ENCODE measurements at places on chromosomes 4 and X. TPM values are rescaled to one million over a fixed set of nuclear protein-coding genes. Genes with fewer than 3 reads are reported as not detected.

GRCh38 chrX:151009582-151009981 lies 26.4 kb downstream of the HMGB3 start:
- no peak for DNase-seq

- DNase-seq, result peak; percentile 70
Observed at GRCh38 chr4:185357211-185357610, 38.5 kb downstream of the LRP2BP start.

The MAOB gene
- 0.35 TPM for polyA plus RNA-seq

DNA sequence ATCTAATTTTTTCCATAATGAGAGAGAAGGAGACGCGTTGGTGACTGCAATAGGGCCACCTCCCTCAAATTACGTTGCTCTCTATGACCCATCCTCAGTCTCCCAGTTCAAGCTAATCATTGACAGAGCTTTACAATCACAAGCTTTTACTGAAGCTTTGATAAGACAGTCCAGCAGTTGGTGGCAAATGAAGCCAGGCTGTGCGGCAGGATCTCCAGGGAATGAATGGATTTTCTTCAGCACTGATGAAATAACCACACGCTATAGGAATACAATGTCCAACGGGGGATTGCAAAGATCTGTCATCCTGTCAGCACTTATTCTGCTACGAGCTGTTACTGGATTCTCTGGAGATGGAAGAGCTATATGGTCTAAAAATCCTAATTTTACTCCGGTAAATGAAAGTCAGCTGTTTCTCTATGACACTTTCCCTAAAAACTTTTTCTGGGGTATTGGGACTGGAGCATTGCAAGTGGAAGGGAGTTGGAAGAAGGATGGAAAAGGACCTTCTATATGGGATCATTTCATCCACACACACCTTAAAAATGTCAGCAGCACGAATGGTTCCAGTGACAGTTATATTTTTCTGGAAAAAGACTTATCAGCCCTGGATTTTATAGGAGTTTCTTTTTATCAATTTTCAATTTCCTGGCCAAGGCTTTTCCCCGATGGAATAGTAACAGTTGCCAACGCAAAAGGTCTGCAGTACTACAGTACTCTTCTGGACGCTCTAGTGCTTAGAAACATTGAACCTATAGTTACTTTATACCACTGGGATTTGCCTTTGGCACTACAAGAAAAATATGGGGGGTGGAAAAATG lies at the start of gene KLB:
TSS of gene KLB (plus strand) at position 168 of the 821 bp plus-strand sequence. CDS start at position 188, 20 bp downstream.
- DNase-seq, result peak; percentile 11

DNA sequence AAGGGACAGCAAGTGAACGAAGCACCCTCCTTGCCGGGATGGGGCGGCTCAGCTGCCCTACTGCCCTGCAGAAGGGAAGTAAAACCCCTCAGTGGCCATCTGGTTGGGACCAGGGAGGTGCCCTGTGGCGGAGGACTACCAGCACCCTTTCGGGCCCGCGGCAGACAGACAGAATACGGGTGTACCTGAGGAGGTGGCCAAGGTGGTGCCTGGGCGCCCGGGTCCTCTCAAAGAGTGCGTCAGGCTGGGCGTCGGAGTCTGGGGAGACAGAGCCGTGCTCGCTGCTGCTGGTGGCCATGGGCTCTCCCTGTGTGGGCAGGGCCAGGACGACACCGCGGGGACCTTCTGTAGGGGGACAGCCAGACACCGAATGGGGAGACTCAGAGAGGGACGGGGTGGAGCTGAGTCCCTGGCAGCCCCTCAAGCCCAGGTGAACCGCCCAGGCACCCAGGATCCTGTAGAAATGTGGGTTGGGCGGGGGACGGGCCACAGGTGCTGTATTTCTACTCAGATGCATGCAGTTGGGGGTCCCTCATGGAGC lies 29.7 kb downstream of the PDHA1 start:
- no peak for DNase-seq

GRCh38 chr4:128385683-128386304 lies 98.2 kb upstream of the PGRMC2 start:
- no peak for DNase-seq

DNA sequence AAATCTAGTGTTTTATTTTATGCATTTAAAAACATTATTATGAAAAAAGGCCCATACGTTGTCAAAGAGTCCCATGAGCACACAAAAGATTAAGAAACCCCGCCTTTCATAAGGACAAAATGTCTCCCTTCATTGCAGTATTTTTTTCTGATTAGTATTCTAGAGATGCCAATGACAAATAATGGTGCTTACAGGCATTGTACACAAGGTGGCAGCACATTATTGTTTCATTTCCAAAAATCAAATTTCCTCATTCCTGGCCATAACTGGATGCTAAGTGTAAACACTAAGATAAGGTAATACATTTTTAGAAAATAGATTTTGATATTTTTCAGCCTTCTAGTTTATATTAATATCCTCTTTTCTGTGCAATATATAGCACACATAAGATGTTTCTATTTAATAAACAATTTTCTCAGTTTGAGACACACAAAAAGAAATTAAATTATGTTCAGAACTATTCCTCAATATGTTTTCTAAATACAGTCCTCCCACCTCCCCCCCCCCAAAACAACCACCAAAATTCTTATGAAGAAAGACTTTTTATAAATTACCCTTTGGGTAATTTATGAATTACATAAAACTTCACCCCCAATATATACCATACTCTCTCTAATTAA lies 47.7 kb downstream of the TIGD2 start:
- DNase-seq, result peak; percentile 29

GRCh38 chrX:66914080-66914479 lies 275.2 kb upstream of the EDA2R start:
- peak; percentile 11 for DNase-seq

DNA sequence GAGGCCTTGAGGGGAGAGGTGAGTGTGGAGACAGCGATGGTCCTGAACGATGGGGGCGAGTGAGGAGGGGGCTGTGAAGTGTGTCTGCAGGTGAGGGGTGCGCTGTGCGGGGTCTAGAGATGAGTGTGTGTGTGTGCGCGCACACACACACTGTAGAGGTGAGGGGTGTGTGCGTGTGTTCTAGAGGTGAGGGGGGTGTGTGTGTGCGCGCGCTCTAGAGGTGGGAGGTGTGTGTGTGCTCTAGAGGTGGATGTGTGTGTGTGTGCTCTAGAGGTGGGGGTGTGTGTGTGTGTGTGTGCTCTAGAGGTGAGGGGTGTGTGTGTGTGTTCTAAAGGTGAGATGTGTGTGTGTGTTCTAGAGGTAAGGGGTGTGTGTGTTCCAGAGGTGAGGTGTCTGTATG lies 574 bp downstream of the BST1 start:
- no peak for DNase-seq

- DNase-seq, result no peak
Observed at GRCh38 chrX:43949669-43950068, 23.5 kb downstream of the NDP start.

GRCh38 chr4:99816545-99817308 lies at the start of gene DAPP1:
Gene DAPP1 (plus strand): TSS chr4:99816827. CDS start chr4:99816914, 87 bp downstream.
- peak; percentile 10 for DNase-seq

DNA sequence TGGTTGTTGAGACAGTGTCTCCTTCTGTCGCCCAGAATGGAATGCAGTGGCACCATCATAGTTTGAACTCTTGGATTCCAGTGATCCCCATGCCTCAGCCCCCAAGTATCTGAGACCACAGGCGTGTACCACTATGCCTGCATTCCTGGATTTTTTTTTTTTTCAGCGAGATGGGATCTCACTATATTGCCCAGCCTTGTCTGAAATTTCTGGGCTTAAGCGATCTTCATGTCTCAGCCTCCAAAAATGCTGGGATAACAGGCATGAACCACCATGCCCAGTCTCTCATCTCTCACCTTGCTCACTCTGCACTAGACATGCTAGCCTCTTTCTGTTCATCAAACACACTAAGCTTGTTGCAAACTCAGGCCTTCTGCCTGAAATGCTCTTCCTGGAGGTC lies 104.1 kb downstream of the UBE2K start:
- DNase-seq, result no peak

GRCh38 chr4:113106108-113106507 lies 56.7 kb downstream of the ANK2 start:
- peak; percentile 63 for DNase-seq

DNA sequence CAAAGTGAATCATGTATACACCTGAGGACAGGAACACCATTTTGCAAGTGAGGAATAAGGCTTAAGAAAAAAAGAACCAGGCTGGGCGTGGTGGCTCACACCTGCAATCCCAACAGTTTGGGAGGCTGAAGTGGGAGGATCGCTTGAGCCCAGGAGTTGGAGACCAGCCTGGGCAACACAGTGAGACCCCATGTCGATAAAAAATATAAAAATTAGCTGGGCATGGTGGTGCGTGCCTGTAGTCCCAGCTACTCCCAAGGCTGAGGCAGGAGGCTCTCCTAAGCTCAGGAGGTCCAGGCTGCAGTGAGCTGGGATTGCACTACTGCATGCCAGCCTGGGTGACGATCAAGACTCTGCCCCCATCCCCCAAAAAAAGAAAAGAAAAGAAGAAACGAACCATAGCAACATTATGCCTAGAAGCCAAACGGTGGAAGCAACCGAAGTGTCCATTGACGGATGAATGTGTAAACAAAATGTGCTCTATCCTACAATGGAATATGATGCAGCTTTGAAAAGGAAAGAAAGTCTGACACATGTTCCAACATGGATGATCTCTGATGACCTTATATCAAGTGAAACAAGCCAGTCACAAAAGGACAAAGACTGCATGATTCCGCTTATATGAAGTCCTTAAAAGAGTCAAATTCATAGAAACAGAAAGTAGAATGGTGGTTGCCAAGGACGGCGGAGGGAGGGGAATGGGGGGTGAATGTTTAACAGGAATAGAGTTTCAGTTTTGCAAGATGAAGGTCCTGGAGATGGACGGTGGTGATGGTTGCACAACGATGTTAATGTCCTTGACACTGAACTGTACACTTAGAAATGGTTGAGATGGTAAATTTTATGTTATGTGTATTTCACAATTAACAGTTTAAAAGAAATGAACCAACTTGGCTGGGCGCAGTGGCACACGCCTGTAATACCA lies 8.6 kb upstream of the KIAA0232 start:
- no peak for DNase-seq

DNA sequence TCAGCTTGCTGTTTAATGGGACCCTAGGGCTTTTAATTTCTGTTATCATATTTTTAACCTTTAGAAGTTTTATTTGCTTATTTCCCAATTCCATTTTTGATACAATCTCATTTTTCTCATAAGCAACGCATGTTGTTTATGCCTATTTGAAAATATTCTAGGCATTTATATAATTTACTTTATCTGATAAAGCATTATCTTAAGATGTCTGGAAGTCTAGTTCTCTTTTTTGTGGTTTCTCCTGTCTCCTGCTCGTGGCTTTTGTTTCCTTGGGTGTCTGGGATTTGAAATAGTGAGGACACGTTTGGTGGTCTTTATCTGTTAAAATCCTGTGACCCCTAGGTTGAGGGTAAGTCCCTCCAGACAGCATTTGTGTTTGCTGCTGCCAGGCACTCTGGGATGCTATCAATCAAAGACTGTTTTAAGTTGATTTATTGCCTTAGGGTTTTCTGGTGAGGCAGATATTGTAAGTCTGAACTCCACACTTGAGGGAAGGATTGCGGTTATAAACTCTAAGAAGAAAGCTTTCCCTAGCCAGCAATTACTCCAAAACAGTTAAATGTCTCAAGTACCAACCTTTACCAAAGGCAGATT lies 208.0 kb downstream of the PRDM5 start:
- DNase-seq, result no peak

The ADGRG2 gene
- polyA plus RNA-seq, result 2.5 TPM

- no peak for DNase-seq
Observed at GRCh38 chr4:115126491-115126890, 13.1 kb upstream of the NDST4 start.

- DNase-seq, result no peak
Observed at GRCh38 chr4:182324282-182324681, 81.1 kb downstream of the TENM3 start.

The SMIM31 gene
- polyA plus RNA-seq, result not detected

GRCh38 chr4:1379801-1380331 lies 26.4 kb downstream of the NKX1-1 start:
- no peak for DNase-seq

GRCh38 chrX:102018208-102018607 lies 86.4 kb upstream of the ZMAT1 start:
- DNase-seq, result no peak

DNA sequence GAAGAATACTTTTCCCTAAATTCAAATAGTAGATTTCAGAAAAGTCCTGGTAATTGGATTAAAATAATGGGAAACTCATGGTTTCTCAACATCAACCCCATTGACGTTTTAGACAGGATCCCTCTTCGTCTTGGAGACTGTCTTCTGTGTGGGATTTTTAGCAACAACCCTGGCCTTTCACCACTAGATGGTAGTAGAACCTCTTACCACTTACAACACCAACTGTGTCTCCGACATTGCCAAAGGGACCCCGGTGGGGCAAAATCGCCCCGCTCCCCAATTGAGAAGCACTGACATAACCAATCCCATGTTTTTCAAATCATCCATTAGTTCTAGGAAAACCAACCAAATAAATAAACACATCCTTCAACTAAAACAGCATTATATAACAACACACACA lies 16.9 kb upstream of the ANOS1 start:
- DNase-seq, result no peak

- DNase-seq, result no peak
Observed at GRCh38 chr4:181548873-181549575, 694.2 kb upstream of the TENM3 start.

DNA sequence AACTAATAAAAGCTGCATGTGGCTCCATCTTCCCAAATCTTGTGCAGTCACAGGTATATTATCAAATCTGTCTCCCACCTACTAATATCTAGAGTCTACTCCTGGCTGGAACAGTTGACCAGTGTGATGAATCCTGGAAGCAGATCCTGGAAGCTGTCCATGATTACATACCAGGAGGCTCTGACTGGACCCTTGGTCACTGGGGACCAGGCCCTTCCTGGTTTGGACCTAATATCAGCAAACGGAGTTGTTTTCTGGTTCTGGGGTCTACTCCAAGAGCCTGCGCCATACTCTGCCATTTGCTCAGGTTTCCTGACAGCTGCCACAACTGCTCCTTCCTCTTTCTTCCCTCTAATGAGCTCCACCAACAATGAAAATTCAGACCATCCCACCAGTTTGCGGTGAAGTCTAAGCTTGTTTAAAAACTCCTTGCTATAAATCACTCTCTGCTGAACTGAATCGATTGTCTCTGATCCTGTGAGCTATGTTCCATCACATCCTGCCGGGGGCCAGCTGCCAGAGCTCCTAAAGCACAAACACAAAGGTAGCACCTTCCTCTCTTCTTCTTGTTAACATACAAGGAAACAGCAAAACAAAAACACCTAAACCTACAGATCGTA lies 114.2 kb downstream of the PALLD start:
- no peak for DNase-seq

The F8A2 gene
- not detected for polyA plus RNA-seq

- no peak for DNase-seq
Observed at GRCh38 chr4:176791591-176792325, 964 bp downstream of the VEGFC start.

DNA sequence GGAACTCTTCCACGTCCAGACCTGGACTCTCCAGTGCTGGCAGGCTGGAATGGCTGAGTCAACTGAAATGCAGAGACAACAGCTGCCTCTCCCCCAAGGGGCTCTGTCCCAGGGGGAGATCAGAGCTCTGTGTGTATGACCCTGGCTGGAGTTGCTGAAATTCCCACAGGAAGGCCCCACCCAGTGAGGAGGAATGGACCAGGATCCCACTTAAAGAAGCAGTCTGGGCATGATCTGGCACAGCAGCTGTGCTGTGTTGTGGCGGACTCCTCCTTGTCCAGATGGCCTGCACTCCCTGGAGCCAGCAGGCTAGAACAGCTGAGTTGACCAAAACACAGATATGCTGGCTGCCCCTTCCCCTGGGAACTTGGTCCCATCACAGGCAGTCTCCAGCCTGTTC lies 25.4 kb downstream of the C4orf17 start:
- DNase-seq, result peak; percentile 16

GRCh38 chrX:29468911-29469494 lies 746.4 kb upstream of the MAGEB2 start:
- no peak for DNase-seq

The LRCH2 gene
- polyA plus RNA-seq, result 3.8 TPM
